Spinal cord (tissue), 10 donors: ENCODE measurements at places on chromosomes 3 and 15. TPM values are rescaled to one million over a fixed set of nuclear protein-coding genes. Genes with fewer than 3 reads are reported as not detected.

Gene ROPN1B
- 2.4 TPM for total RNA-seq

DNA sequence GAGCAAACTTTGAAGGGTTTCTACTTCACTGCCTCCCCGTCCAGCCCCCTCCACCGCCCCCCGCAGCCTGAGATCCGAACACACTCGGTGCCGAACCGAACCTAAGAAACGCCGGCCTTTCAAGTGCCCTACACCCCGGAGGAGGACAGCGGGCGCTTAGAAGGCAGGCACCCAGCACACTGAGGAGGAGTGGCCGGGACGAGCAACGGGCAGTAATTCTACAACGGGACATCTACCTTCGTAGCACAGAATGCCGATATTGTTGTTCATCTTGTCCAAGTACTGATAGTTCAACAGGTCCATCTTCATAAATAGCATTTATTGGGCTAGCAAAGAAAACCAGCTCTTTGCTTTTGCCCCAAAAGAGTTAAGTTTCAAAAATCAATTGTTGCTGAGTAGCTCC lies 513 bp downstream of the VGLL4 start:
- H3K4me3 ChIP-seq: peak overlapping the region; percentile 85
- DNase-seq: no peak
- no peaks in the 10 kb centered on the region for H3K27me3 ChIP-seq
- H3K4me1 ChIP-seq: peaks cover 35% of the 10 kb centered on the region
- peak overlapping the region; percentile 98 for H3K27ac ChIP-seq

GRCh38 chr15:38622304-38622703 lies 57.7 kb upstream of the RASGRP1 start:
- no peak overlapping the region for H3K4me3 ChIP-seq
- no peak overlapping the region for H3K27ac ChIP-seq
- no peaks in the 10 kb centered on the region for H3K36me3 ChIP-seq
- DNase-seq: no peak

- peaks cover 8% of the 10 kb centered on the region for H3K4me1 ChIP-seq
- no peak overlapping the region for H3K27ac ChIP-seq
- no peaks in the 10 kb centered on the region for H3K27me3 ChIP-seq
- DNase-seq: no peak
- H3K4me3 ChIP-seq: no peak overlapping the region
Observed at GRCh38 chr3:14869917-14870782, 51.4 kb downstream of the FGD5 start.

DNA sequence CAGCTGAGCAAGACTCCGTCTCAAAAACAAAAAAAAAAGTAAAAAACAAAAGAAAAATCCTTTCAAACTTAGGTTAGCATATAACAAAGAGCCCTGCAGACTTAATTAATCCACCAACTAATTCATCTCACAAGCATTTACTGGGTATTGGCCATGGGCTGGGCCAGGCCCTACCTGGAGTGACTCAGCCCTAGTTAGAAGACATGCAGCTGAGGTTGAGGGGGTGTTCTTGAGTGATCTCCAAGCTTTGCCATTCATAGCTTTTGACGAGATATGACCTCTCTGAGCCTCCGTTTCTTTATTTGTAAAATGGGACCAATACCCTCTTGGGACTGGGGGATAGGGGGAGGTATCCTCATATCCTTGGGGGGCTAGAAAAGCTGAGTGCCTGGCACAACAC lies 7.8 kb downstream of the FBXL22 start:
- DNase-seq: no peak
- peaks cover 31% of the 10 kb centered on the region for H3K4me1 ChIP-seq
- no peaks in the 10 kb centered on the region for H3K27me3 ChIP-seq
- no peak overlapping the region for H3K4me3 ChIP-seq
